ENCODE measurements at places on chromosomes 4 and X. TPM values are rescaled to one million over a fixed set of nuclear protein-coding genes. Genes with fewer than 3 reads are reported as not detected.

PSAPL1 gene
- 0.04 TPM for polyA plus RNA-seq

ADH5 gene
- polyA plus RNA-seq, result 262 TPM

TEX13B gene
- polyA plus RNA-seq, result not detected

CLDN34 gene
- polyA plus RNA-seq, result not detected

POU3F4 gene
- polyA plus RNA-seq, result 9.0 TPM

TREX2 gene
- 0.48 TPM for polyA plus RNA-seq

MOB1B gene
- polyA plus RNA-seq, result 45.3 TPM

QRFPR gene
- 1.0 TPM for polyA plus RNA-seq

ACE2 gene
- polyA plus RNA-seq, result 51.2 TPM

MSANTD1 gene
- polyA plus RNA-seq, result 0.84 TPM

F8A2 gene
- not detected for polyA plus RNA-seq

NEXMIF gene
- polyA plus RNA-seq, result 3.2 TPM

DRP2 gene
- polyA plus RNA-seq, result 1.7 TPM

ODAPH gene
- 0.13 TPM for polyA plus RNA-seq

USP51 gene
- 11.5 TPM for polyA plus RNA-seq

SPANXD gene
- not detected for polyA plus RNA-seq

PCSK1N gene
- 14.1 TPM for polyA plus RNA-seq

ATP1B4 gene
- not detected for polyA plus RNA-seq

EDNRA gene
- polyA plus RNA-seq, result 77.5 TPM

SCML2 gene
- polyA plus RNA-seq, result 11.4 TPM

TMEM47 gene
- polyA plus RNA-seq, result 31.3 TPM

PNMA6A gene
- polyA plus RNA-seq, result 16.5 TPM

HTN3 gene
- polyA plus RNA-seq, result not detected

JAKMIP1 gene
- polyA plus RNA-seq, result 0.06 TPM

LINC00632 gene
- polyA plus RNA-seq, result 9.9 TPM

RADX gene
- polyA plus RNA-seq, result 5.8 TPM

ADGRL3 gene
- 22.2 TPM for polyA plus RNA-seq

SLC49A3 gene
- polyA plus RNA-seq, result 4.1 TPM

MAGEA1 gene
- not detected for polyA plus RNA-seq

ARX gene
- polyA plus RNA-seq, result not detected

GAGE12E gene
- not detected for polyA plus RNA-seq

COX7B2 gene
- not detected for polyA plus RNA-seq

NPY2R gene
- 0.48 TPM for polyA plus RNA-seq

ZMAT1 gene
- 25.2 TPM for polyA plus RNA-seq

VCX3A gene
- polyA plus RNA-seq, result not detected

DUSP9 gene
- polyA plus RNA-seq, result 47.5 TPM

TMEM35A gene
- 6.5 TPM for polyA plus RNA-seq

NAP1L5 gene
- 13.0 TPM for polyA plus RNA-seq

RNF150 gene
- polyA plus RNA-seq, result 25.6 TPM

CTSO gene
- polyA plus RNA-seq, result 36.3 TPM

SLC6A14 gene
- polyA plus RNA-seq, result 0.06 TPM

ELK1 gene
- polyA plus RNA-seq, result 32.7 TPM

NDST4 gene
- polyA plus RNA-seq, result 0.70 TPM

FAM236D gene
- polyA plus RNA-seq, result not detected

PACRGL gene
- 37.7 TPM for polyA plus RNA-seq

Data from renal pelvis (tissue), 12 donors.